ENCODE measurements at places on chromosomes 2 and 18.

GRCh38 chr18:23570912-23571504 lies 15.3 kb downstream of the NPC1 start:
- DNase-seq: no peak

DNA sequence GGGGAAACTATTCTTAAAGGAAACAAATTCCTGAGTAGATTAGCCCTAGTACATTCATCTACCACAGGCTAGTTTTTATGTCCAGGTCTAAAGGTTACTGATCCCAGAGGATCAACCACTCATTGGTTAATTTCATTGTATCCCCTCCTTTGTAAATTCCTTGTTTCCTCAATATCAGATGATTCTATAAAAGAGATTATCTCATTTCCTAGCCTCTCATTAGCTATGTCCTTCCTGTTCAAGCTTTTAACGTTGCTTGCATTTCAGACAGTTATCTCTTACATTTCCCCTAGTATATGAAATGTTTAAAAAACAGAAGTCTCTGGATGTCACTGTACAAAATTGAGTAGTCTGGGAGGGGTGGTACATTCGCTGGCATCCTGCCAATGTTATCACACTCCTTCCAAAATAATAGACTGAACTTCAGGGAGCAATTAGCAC lies 24.2 kb upstream of the ARMC9 start:
- DNase-seq: no peak

DNA sequence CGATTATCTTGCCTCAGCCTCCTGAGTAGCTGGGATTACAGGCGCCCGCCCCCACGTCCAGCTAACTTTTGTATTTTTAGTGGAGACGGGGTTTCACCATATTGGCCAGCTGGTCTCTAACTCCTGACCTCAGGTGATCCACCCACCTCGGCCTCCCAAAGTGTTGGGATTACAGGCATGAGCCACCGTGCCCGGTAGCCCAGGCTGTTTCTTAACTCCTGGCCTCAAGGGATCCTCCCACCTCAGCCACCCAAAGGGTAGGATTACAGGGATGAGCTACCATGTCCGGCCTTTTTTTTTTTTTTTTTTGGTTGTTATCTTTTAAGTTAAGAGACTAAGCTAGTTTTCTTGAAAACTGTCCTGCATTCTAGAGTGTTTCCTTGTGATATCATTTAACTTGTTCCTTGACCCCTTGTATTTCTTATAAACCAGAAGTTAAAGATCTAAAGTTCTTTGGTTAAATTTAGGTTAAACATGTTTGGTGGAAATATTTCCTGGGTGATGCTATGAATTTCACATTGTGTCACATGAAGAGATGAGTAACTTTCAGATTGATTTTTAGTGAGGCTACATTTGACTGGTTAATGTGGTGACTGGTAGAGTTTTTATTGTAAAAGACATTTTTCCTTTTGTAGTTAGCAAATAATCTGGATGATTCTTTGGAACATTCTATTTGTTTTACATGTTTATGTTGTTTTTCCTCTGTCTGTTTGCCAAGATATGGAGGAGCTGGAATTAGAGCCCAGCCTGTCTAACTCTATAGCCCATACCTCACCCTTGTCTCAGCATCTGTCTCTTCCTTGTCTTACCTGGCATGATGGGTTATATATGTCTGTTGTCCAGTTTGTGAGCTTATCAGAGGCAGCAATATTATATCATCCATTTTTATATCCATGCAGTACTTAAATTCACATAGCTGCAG lies 5.2 kb downstream of the NCAPH start:
- no peak for DNase-seq

DNA sequence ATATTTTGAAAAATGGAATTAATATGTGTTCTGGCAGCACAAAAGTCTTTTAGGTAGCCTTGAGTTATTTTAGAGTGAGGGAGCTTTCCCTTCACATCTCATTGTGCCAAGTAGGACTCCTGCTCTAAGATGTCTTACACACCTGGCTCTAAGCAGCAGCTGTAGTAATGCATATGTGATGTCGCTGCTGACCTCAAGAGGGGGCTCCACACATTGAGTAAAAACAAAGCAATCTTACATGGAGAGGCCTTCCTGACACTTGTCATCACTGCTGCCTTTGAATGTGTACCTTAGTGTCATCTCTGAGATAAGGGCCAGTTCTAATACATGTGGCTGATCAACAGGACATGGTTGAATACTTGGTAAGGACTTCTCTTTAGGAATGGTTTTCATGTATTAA lies 75.8 kb downstream of the ACTR3 start:
- no peak for DNase-seq

GRCh38 chr18:56676639-56677038 lies 25.5 kb downstream of the WDR7 start:
- DNase-seq: no peak

DNA sequence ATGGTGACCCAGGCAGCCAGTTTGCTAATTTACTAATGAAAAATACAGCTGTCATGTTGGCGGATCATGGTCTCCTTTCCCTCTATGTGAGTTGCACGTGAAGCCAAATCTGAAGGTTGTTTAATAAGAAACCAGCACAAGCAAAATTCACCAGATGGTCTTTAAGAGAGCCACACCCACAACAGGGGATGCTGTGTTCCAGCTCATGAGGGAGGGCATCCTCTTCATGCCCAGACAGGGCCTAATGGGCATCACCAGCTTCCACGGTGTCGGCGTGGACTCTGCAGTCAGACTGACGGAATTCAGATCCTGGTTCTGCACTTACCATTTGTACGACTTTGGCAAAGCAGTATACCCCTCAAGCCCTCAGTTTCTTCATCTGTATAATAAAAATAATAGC lies 39.9 kb downstream of the TMEM247 start:
- DNase-seq: no peak

- no peak for DNase-seq
These were observed 97.4 kb upstream of the GALNT5 start for GRCh38 chr2:157160111-157160510.

DNA sequence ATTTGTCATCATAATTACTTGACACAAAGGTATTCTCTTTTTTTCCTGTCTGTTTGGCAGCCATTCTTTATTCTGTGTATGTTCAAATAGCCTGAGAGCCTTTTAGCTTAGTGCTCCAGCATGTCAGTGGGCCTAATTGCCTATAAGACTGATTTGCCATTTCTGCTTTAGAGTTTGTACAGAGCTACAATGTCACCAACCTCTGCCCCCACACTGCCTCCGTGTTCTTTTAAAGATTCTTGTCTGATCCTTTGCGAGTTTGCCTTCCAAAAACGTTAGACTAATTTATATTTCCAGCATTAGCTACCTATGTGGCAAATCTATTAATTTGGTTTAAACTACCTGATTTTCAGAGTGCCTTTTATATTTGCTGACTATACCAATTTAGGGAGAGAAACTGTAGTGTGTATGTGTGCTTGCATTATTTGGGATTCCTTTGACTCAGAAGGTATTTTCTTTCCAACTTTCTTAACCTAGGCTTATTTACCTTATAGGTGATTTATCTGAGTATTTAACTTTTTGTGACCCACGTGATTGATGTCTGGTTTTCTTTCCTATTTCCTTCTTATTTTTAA lies 70.8 kb downstream of the FAM117B start:
- DNase-seq: no peak

GRCh38 chr18:6022845-6023244 lies 127.5 kb upstream of the TMEM200C start:
- DNase-seq: no peak

DNA sequence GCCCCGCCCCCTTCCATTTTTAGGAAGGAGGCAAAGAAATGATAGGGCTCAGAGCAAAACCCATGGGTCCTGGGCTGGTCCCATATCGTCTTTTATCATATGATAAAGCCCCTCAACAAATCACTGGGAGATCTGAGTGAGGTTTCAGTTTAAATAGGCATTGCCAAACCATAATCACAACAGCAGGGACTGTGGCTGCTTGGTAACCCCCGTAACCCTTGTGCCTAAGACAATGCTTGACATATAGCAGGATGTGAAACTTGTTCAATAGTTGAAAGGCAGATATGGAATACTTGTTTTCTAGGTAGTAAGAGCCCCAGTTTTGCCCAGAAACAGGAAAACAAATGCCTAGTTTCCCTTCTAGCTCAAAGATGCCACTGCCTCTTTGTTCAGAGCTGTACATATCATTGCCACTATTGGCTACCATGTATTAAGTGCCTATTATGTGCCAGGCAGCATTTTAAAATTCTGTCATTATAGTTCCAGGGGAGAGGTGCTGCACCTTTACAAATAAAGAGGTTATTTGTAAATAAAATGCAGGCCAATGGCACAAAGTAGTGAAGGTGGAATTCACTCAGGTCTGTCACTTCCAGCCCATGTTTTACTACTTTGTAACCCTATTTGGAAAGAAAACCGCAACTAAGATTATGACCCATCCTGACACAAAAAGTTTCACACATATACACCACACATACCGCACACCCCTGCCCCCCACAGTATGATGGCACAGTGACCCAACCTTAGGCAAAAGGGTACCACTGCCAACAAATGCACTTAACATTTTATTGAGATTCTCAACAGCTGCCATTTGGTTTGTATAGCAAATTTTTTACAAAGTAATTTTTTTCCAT lies 14.2 kb downstream of the NAGK start:
- DNase-seq: no peak

DNA sequence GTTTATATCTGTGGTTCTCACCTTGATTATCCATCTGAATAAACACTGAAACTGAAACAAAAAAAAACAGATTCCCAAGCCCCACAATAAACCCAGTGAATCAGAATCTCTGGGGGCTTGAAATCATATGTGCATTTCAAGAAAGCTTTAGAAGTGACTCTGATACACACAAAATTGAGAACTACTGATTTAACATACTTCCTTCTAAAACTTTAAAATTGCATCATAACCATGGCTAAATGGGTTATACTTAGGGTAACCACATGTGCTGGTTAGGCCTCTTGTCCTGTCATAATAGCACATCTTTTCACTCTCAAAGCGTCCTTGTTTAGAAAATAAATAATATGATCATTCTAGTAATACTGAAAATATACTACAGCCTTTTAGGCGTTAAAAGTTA lies 100.9 kb downstream of the ATAD2B start:
- no peak for DNase-seq

DNA sequence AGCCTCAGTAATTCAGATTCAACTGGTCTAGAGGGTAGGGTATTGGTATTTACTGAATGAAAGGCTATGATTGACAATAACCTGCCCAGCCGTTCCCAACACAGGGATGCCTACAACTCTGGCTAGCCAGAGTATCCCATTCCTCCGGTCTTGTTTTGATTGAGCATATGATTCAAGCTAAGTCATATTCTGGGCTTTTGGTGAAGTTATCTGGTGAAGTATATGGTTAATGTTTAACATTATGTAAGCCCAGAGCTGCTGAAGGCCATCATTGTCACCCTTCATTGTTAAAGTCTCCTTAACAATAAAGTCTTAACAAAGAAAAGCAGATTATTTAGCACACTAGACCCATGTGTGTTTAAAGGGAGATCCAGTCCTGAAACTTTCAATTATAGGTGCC lies 152.6 kb downstream of the EXOC6B start:
- DNase-seq: no peak

DNA sequence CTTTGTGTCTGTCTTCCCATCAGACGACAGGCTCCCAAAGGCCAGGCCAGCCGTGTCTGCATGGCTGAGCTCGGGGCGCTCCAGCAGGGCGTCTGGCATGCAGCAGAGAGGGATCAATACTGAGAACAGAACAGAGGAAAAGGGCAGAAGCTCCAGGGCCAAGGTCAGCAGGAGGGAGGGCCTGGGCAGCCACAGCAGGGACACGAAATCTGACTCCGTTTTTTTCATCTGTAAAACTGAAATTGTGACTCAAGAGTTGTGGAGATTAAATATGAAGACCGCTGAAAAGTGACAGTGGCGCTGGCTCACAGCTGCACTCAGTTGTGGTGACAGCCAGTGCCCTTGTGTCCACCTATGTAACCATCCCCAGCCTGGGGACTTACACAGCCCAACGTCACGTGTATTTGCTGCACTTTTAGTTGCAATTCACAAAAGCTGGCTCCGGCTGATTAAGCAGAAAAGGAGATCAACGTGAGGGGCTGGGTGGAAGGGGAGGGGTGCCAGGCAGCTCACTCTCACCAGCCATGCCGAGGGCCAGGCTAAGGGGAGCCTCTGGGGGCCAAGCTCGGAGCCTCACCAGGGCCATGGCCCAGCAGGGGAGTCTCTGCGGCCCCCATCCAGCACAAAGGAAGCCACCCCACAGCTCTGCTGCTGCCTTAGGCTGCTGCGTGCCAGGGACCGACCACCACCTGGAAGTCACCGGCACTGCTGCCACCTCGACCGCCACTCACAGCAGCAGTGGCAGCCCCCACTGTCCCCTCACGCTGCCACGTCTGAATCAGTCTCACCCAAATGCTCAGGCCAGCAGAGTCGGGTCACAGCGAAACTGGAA lies 74.7 kb downstream of the EIPR1 start:
- no peak for DNase-seq

- DNase-seq: no peak
These were observed 182.9 kb upstream of the SIX3 start for GRCh38 chr2:44758591-44758990.
